ENCODE measurements at places on chromosomes 2 and 18.

GRCh38 chr2:174522553-174522952 lies 35.7 kb upstream of the GPR155 start:
- DNase-seq = no peak

DNA sequence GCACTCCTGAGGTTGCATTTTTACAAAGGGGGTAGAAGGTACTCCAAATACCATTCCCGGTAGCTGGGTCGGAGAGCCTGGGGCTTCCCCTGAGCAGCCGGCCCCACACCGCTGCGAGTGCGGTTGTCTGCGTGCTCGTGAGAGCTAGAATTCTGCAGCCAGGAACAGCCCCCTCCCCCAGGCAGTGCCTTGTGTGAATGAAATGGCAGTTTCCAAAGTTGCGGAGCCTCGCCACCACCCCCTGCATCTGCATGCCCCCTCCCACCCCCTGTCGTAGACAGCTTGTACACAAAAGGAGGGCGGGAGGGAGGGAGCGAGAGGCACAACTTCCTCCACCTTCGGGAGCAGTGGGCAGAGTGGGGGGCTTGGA lies 1.1 kb downstream of the MYCN start:
- peak; percentile 62 for DNase-seq

DNA sequence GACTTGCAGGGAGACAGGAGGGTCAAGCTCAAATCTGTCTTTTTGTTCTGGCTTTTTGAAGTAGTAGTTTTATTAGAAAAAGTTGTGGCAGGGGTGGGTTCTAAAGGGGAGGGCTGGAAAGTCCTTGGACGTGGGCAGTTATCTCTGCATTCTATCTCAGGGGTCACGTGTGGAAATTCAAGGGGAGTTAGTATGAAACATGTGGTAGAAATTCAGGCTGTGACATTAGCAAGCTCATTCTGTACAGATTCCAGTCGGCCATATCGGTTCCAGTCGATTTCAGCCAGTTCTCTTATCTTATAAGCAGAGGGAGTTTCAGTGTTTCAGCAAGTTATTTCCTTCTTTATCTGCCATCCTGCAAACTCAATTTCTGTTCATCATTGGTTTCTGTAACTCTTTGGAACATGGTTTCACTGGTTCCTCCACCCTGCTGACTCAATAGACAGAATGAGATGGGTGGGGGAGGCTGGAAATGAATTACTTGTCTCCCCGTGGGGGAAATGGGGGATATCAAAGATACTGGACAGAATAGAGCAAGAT lies 53.0 kb downstream of the RAB27B start:
- no peak for DNase-seq

GRCh38 chr2:132849118-132849517 lies 179.1 kb upstream of the LYPD1 start:
- no peak for DNase-seq

DNA sequence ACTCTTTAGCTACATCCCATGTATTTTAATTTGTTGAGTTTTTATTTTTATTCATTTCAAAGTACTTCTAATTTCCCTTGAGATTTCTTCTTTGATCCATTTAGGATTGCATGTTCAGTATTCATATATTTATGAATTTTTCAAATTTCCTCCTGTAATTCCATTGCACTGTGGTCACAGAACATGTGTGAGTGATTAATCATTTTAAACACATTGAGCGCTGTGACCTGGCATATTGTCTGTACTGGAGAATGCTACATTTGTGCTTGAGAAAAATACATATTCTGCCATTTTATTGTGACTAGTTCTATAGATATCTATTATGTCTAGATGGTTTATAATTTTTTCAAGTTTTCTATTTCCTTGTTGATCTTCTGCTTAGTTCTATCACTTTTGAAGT lies 353.7 kb downstream of the RAD51AP2 start:
- no peak for DNase-seq

- DNase-seq = peak; percentile 28
Measured at GRCh38 chr2:60337142-60337497, 216.3 kb downstream of the BCL11A start.

- DNase-seq = no peak
Measured at GRCh38 chr18:71036783-71037182, 747.9 kb downstream of the SOCS6 start.

GRCh38 chr2:23292024-23292423 lies 93.0 kb upstream of the KLHL29 start:
- no peak for DNase-seq

DNA sequence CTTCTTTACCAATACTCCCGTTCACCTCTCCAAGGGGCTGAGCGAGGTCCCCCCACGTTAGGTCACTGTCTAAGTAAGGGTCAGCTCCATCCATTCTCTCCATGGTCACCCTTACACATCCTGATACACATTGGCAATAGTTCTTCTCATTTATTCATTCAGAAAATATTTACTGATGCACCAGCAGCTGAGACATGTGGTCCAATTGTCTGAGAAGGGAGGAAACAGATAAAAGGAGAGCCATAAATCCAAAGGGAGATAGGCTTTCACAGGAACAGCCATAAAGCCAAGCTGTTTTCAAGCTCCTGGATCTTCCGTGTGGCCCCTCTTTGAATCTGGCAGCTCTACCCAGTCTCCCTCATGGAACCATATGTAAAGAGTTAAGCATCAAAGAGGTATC lies 121.2 kb downstream of the TXNL1 start:
- DNase-seq = no peak

GRCh38 chr18:47050468-47050867 lies 15.0 kb upstream of the ELOA2 start:
- DNase-seq = no peak

- DNase-seq = no peak
Measured at GRCh38 chr18:62754026-62754425, 38.7 kb downstream of the PHLPP1 start.

DNA sequence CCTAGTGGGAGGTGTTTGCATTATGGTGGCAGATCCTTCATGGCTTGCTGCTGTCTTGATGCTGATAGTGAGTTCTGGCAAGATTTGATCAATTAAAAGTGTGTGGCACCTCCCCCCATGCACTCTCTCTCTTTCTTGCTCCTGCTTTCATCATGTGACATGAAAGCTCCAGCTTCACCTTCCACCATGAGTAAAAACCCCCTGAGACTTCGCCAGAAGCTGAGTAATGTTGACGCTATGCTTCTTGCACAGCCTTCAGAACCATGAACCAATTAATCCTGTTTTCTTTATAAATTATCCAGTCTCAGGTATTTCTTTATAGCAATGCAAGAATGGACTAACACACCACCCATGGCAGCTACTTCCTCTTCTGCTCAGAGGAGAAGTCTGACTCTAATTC lies 2181.4 kb upstream of the PIK3C3 start:
- DNase-seq = no peak

GRCh38 chr2:152504618-152505017 lies 169.6 kb downstream of the FMNL2 start:
- no peak for DNase-seq

DNA sequence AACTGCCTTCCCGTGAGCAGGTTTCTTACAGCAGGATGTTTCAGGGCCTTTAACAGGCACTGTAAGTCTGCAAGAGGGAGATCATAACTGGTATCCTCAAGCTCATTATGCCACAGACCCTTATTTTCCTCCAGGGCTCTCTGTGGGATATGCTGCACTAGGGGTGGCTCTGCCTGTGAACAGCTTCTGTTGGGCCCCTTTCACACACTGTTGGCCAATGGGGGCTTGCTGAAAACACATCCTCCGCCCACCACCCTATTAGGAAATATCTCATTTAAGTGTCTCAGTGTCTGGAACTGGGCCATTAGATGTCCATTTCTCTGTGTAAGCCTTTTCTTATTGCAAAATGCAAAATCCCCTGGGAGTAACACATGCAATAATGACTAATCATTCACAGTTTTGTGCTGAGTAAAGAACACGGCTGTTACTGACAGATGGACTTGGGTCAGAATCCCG lies 414.3 kb upstream of the HS6ST1 start:
- DNase-seq = no peak

DNA sequence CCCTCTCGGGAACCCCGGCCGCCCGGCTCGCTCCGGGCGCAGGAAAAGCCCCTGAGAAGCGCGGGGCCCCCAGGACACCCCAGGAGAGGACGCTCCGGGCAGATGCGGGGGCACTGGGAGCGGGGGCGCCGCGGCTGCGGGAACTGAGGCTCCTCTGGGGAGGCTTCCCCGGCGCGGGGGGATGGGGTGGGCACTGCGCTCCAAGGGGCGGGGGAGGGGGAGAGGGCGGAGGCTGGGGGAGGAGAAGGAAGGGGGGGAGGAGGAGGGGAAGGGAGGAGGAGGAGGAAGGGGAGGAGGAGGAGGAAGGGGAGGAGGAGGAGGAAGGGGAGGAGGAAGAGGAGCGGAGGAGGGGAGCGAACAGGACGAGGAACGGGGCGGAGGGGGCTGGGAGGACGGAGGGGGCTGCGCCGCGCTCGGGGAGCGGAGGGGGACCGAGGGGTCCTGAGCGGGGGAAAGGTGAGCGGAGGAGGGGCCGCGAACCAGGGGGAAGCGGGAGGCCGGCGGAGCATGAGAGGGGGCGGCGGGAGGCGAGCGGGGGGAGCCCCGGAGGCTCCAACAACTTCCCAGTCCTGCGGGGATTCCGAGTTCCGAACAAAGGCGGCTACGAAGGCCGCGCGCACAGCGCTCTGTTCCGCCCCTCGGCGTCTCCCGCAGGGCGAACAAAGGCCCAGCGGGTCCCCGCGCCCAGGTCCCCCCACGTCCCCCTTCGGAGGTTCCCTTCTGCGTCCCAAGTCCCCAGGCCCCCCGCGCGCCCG lies 742 bp downstream of the PXDN start:
- no peak for DNase-seq

Data from pancreas (tissue), 10 donors.